ENCODE measurements at places on chromosomes 5 and 9. TPM values are rescaled to one million over a fixed set of nuclear protein-coding genes. Genes with fewer than 3 reads are reported as not detected.

DNA sequence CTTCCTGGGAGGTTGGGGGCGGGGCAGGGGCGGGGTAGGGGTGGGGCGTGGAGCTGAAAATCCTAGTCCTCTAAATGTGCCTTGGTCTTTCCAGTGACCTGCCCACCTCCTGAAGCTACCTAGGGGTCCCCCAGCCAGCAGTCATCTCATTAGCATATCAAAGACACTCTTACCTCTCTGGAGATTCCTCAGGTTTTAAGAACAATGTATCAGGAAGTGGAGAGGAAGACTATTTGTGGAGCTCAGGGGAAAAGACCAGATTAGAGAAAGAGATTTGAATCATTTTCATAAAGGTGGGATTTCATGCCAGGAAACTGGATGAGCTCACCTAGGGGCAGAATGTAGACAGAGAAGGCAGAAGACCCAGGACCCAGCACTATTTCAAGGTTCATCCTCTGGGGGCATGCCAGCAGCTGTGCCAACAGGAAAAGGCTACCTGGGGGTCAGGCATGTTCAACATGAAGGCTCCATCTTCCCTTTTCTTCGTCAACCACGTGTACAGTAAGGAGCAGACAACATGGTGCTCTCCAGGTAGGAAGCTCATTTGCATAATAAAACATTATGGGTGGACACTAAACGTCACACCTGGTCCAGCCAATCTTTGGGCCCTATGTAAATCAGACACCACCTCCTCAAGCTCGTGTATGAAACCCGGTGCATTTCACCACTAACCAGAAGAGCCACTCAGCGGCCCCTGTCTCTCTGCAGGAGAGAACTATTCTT lies 6.9 kb downstream of the GMCL2 start:
- DNase-seq, result no peak

GRCh38 chr5:63648376-63648775 lies 313.9 kb downstream of the HTR1A start:
- no peak for DNase-seq

DNA sequence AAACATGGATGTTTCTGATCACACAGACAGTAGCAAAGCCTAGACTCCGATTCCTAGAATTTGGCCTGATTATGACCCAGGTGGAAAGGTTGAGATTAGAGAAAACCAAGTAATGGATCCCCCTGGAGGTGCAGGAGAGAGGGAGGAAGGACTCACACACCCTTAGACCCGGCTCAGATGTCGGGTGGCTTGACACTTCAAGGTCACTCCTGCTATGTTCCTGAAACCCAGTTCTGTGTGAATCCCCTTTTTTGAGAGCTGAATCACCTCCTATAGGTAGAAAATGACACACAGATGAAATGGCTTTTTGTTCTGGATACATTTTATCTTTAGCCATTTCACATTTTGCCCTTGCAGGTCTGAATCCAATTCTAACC lies 192.8 kb downstream of the ARRDC3 start:
- no peak for DNase-seq

- DNase-seq, result no peak
Measured at GRCh38 chr5:60521376-60522291, 178.3 kb downstream of the DEPDC1B start.

DNA sequence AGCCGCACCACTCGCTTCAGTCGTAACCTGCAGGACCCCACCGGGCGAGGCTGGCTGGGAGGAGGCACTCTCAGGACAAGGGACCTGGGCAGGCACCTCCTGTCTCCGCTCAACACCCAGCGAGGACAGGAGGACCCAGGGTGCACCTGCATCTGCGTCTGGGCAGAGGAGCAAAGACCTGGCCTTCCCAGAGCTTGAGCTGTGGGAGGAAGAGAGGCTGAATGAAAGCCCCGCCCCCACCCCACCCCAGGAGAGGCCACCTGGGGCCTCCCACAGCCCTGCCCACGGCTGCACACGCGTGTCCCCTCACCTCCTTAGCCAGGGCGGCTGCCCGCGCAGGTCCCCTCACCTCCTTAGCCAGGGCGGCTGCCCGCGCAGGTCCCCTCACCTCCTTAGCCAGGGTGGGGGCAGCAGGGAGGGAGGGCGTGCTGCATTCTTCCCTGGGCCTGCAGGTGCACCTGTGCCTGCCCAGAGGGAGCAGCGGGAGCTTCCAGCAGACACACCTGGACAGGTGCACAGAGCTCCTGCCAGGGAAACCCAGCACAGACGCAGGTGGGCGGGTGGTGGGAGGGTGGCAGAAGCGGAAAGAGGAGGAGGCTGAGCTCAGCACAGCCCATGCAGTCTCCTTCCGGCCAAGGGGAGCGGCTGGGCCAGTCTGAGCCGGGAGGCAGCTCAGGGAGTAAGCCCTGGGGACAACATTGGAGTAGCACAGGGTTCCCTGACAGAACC lies 18.5 kb upstream of the SLC12A7 start:
- no peak for DNase-seq

- DNase-seq, result peak; percentile 87
Measured at GRCh38 chr9:22203371-22204138, 194.4 kb upstream of the CDKN2B start.

GRCh38 chr9:110266795-110267194 lies 10.5 kb upstream of the TXN start:
- DNase-seq, result no peak

DNA sequence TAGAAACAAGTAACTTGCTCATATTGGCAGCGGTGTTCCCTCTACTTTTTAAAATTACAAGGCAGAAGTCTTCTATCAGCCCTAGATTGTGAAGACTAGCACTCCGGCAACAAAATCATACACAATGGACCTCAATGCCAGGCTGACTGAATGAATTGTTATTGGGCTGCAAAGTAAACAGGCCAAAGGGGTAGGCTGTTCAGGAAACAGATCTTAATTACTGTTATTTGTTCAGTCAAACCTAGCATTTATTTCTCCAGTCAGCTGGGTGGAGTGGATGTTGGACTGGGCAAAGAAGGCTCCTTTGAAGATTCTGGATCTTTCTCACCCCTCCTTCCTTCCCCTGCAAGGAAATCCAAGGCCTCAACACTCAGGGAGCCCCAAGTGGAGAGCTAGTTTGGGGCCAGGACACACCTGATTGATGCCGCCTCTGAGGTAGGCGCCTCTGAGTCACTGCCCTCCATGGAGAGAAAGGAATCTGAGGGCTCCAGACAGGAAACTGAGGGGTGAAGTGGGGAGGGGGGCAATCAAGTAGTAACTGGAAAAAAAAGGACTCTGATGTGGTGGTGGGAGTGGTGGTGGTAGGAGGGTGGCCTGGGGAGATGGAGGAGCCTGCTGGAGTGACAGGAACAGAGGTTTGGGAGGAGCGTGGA lies 35.5 kb downstream of the SERINC5 start:
- DNase-seq, result no peak

DNA sequence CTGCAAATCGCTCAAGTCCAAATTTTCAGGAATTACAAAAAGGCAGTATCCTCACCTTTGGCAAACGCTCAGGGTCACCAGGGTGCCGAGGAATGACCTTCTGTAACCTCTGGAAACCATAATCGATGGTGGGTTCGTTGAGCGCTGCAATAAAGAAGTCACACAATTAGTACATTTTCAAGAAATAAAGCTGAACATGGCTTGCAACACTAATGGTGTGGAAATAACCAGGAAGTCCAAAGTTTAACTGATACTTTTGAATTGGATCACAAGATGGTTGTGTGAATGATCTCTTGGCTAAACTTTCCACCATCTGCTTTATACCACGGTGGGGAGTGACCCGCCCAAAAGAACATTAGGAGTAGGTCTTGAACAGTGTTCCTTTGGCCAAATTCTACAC lies 368.7 kb downstream of the EBF1 start:
- no peak for DNase-seq

DNA sequence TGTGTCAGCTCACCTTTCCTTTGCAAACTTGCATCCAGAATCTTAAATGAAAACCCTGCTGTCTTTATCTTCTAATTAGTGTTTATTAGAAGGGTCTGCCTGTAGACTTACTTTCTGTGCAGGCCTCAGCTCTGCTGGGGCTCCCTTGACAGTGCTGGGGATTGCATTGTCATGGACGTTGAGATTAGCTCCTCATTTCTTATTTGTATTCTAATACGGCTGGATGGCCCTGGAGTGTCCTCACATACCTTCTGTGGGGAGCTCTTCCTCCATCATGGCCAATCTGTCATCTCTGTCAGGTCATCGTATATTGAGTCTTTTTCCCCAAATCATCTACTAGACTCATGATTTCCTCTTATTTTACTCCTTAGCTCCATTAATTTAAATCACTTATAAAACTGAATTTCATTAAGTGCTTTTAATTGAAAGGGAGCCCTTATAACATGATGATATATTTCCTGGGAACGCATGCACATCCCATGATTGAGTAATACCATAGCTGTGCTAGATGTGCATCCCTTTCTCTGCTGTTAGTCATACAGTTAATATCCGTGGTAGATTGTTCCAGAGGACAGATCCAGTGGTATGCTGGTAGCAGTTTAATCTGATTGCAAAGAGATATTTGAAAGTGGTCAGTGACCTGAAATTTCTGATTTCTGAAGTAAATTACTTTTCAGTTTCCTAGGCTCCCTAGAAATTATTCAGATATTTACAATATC lies 61.6 kb downstream of the ICE1 start:
- peak; percentile 40 for DNase-seq

DNA sequence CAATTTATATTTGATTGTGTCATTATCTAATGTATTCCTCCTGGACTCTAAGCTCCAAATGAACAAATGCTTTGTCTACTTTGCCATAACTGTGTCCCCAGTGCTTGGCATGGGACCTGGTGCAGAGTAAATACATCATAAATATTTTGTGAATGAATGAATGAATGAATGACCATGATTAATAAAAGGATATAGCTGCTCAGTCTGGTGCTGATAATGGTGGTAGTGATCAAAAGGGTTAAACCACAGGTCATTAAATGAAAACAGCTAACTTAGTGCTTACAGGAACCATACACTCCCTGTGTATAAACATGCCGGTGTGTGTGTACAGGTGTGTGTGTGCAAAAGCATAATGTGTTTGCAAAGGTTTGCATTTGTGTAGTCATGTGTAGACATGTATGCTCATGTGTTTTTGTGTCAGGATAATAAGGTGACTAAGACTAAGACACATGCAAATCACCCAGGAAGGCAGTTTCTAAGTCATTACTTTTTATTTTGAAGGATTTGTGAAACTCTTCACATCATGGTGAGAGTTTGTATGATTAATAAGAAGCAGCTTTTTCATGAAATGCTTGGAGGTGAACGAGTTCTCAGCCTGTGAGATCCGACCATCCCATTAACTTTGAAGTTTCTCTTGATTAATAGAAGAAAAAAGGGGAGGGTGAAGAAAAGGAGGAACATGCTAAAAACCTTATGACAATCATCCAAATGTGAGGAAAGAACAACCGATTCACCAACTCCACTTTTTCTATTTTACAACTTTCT lies 24.6 kb downstream of the SPARC start:
- DNase-seq, result peak; percentile 23

DNA sequence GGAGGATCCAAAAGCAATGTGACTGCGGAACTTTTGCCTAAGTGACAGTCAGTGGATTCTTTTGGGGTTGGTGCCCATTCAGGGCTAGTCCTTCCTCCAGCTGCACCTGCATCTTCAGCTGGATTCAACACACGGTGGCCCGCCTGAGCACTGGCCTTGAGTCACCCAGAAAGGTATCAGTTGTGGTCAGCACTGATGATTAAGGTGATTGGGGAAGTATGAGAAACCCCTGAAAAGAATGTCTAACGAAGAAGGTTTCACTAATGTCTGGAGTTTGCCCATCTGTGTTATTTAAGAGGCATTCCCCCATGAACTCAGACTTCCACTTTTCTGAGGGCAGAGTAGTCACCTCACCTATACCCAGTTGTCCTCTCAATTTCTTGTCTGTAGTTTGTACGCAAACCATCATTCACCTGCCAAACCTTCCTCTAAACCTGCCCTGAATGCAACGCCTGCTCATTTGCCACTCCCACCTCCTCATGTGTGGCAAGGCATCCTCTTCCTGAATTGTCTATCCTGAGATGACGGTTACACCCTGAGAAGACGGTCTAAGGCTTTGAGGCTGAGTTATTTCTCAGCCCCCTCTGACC lies 27.2 kb downstream of the CSF2 start:
- DNase-seq, result no peak

- peak; percentile 47 for DNase-seq
Measured at GRCh38 chr9:110030632-110031031, 177.3 kb downstream of the C9orf152 start.

- no peak for DNase-seq
Measured at GRCh38 chr5:101517795-101518194, 614.7 kb upstream of the ST8SIA4 start.

- no peak for DNase-seq
Measured at GRCh38 chr9:83379045-83379444, 159.2 kb downstream of the FRMD3 start.

DNA sequence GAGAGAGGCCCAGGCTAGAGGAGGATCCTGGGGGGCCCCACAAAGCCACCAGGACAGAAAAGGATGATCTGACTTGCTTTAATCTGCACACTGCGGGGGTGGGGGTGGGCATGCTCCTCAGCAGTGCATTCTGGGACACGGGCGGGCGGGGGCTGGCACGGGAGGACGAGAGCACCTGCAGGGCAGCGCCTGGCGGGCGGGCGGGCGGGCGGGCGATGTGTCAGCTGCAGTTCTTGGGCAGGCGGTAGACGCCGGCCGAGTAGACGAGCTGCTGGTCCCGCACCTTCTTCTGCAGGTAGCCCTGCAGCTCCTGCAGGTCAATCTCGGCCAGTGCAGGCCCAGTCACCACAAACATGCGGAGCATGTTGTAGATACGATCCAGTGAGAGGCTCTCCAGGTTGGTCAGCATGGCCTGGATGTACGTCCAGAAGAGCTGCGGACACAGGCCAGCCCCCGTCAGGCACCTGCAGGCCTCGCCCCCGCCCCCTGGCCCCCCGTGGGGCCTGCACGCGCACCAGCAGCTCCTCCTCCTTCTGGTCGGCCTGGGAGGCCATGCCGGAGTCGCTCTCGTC lies 3.0 kb upstream of the TMEM210 start:
- no peak for DNase-seq

GRCh38 chr9:121674952-121675351 lies 23.5 kb downstream of the DAB2IP start:
- no peak for DNase-seq

DNA sequence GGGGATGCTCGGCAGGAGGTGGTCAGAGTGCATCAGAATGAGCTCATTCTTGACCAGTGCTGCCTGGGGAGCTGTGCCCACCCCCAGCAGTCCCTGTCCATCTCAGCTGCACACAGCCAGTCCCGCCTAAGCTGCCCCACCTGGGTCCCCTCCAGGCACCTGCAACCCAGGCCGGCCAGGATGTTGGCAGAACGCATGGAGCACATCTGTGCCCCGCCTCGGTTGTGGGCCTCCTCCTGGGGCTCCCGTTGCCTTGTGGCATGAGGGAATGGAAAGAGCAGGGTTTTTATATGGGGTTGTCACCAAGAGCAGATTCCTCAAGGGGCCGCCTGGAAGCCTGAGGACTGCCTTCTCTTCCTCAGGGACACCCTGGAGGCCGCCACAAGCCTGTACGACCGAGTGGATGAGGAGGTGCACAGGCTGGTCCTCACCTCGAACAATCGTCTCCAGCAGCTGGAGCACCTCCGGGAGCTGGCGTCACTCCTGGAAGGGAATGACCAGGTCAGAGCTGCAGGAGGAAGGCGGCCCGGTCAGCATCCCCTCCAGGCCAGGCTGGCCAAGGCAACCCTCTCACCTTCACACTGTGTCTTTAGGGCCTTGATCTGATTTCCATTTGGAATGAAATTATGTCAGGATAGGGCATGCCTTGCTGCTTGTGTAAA lies 34.8 kb upstream of the LRRC14B start:
- no peak for DNase-seq

Gene PDZD2
- total RNA-seq, result 0.97 TPM

Gene TXNDC8
- not detected for total RNA-seq

Gene UBE2QL1
- total RNA-seq, result not detected

Gene CCDC69
- 3.2 TPM for total RNA-seq

Gene PRPF4
- total RNA-seq, result 21.3 TPM

Gene MYORG
- total RNA-seq, result 0.64 TPM

Gene PRLR
- total RNA-seq, result 3.5 TPM

Gene C9
- not detected for total RNA-seq
